ENCODE measurements at places on chromosomes 13 and 19. TPM values are rescaled to one million over a fixed set of nuclear protein-coding genes. Genes with fewer than 3 reads are reported as not detected.

DNA sequence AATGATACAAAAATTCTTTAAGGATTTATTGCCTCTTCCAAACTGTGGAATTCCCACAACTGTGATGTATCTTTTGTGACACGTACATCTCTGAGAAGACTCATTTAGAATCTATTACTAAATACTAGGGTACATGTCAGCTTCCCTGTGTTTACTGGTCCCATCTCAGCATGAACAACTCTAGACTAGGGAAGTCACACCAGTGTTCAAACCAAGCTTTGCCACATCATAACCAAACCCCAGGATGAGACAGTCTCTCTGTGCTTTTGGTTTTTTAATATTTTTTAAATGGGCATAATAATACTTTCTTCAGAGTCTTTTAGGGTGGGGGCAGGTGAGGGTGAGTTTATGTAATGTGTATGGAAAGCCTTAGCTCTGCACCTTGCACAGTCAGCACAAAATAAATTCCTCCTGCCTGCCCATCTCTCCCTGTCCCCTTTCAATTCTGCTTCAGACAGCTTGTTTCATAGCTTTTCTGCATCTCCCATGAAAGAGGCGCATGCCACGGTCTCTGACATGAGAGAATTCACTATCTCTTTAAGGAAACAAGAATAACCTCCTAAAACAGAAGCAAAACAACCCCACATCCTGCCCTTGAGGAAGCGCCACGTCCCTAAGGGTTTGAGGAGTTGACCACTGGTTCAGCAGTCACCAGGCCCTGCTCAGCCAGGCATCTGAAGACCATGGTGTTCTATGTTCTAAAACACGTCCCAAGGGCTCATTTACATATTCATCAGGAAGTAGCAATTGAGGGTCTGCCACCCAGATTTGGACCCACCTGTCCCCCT, 174.5 kb downstream of the USP12 start:
- DNase-seq = no peak

- no peak for DNase-seq
These were observed 10.3 kb downstream of the DNAJB1 start for GRCh38 chr19:14507704-14508542.

DNA sequence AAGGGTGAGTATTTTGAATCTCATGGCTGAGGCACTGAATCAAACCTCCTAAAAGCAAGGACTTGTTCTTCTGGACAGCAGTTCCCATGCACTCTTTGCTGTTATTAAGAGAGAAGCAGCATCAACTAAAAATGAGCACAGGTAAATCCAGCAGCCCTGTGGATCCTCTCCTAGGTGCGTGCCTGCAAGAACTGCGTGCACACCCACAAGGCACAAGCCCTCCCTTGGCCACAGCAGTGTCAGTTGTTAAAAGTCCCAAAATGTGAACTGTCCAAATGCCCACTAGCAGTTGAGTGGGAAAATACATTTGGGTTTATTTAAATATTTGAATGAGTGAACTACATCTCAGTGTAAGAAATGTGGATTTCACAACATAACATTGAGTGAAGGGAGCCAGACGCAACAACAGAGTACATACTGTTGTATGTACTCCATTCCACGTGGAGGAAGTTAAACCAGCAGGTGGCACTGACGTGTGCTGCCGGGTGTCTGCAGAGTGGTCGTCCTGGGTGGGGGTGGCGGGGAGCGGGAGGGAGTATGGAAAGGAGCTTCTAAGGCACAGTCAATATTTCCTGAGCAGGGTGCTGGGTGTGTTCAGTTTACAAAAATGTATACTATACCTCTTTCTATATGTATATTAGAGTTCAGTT, 266.4 kb downstream of the NALCN start:
- DNase-seq = no peak

GRCh38 chr19:43779820-43780219, 953 bp downstream of the KCNN4 start:
- peak; percentile 21 for DNase-seq

DNA sequence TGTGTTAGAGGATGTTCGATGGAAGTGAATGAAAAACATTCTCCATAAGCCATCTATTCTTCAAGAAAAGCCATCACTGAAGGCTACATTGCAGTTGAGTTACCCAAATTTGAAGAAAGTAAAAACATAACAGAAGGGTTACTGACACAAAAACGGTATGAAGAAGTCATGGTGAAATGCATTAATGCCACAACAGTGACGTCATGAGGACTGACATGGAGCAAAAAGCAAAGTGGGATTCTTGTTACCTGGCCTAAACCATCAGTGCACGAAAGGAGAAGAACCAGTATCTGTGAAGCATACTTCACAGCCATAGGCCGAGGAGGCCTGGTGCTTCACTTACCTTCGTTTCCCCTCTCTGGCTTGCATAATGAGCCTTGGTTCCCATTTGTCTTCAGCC, 58.7 kb downstream of the LRRC63 start:
- DNase-seq = no peak

- DNase-seq = no peak
These were observed 320.3 kb downstream of the ATP8A2 start for GRCh38 chr13:25692099-25692498.

RUVBL2 gene
- 23.5 TPM for total RNA-seq

- peak; percentile 84 for DNase-seq
These were observed 14.7 kb downstream of the TLE5 start for GRCh38 chr19:3047496-3048189.

Data from naive thymus-derived CD4-positive, alpha-beta T cell (primary cell).